CD4-positive, alpha-beta memory T cell (primary cell): ENCODE measurements at places on chromosomes 13 and 19. TPM values are rescaled to one million over a fixed set of nuclear protein-coding genes. Genes with fewer than 3 reads are reported as not detected.

Gene C19orf18
- 0.76 TPM for total RNA-seq

Gene ANKRD27
- 49.6 TPM for total RNA-seq

Gene ZNF317
- 52.4 TPM for total RNA-seq

Gene SULT2B1
- not detected for total RNA-seq

Gene SIAH3
- 1.9 TPM for total RNA-seq

Gene SERTM1
- total RNA-seq: not detected

GRCh38 chr13:20715330-20715712, 11.8 kb downstream of the IL17D start:
- H3K27me3 ChIP-seq: no peaks in the 10 kb centered on the region
- no peak for DNase-seq
- peaks cover 6% of the 10 kb centered on the region for H3K4me1 ChIP-seq
- no peak overlapping the region for H3K27ac ChIP-seq

GRCh38 chr13:27379126-27379525, 45.3 kb upstream of the GTF3A start:
- DNase-seq: no peak
- H3K36me3 ChIP-seq: no peaks in the 10 kb centered on the region
- H3K27me3 ChIP-seq: no peaks in the 10 kb centered on the region
- H3K27ac ChIP-seq: no peak overlapping the region
- no peak overlapping the region for H3K4me3 ChIP-seq

- H3K4me1 ChIP-seq: no peaks in the 10 kb centered on the region
- DNase-seq: no peak
- H3K36me3 ChIP-seq: no peaks in the 10 kb centered on the region
- H3K4me3 ChIP-seq: no peak overlapping the region
- no peaks in the 10 kb centered on the region for H3K27me3 ChIP-seq
These were observed 77.8 kb downstream of the ITGBL1 start for GRCh38 chr13:101530293-101530692.

GRCh38 chr19:7280940-7281666, 13.1 kb downstream of the INSR start:
- H3K36me3 ChIP-seq: no peaks in the 10 kb centered on the region
- no peak overlapping the region for H3K4me3 ChIP-seq
- H3K27ac ChIP-seq: no peak overlapping the region
- no peak for DNase-seq
- H3K27me3 ChIP-seq: no peaks in the 10 kb centered on the region

- no peak for DNase-seq
- H3K36me3 ChIP-seq: no peaks in the 10 kb centered on the region
- H3K27ac ChIP-seq: no peak overlapping the region
- peaks cover 5% of the 10 kb centered on the region for H3K4me1 ChIP-seq
- H3K27me3 ChIP-seq: no peaks in the 10 kb centered on the region
These were observed 96.3 kb upstream of the FNDC3A start for GRCh38 chr13:48879432-48879831.

- H3K4me1 ChIP-seq: no peaks in the 10 kb centered on the region
- H3K4me3 ChIP-seq: no peak overlapping the region
- H3K36me3 ChIP-seq: no peaks in the 10 kb centered on the region
- H3K27ac ChIP-seq: no peak overlapping the region
These were observed 50.8 kb downstream of the EFNB2 start for GRCh38 chr13:106484537-106485193.

GRCh38 chr19:35209646-35210045, 18.9 kb downstream of the FAM187B start:
- H3K27me3 ChIP-seq: no peaks in the 10 kb centered on the region
- H3K4me3 ChIP-seq: no peak overlapping the region
- H3K27ac ChIP-seq: peak overlapping the region; percentile 36

GRCh38 chr13:32234914-32235313, 80.2 kb downstream of the ZAR1L start:
- H3K27ac ChIP-seq: no peak overlapping the region
- no peaks in the 10 kb centered on the region for H3K27me3 ChIP-seq
- no peaks in the 10 kb centered on the region for H3K36me3 ChIP-seq
- peaks cover 3% of the 10 kb centered on the region for H3K4me1 ChIP-seq

DNA sequence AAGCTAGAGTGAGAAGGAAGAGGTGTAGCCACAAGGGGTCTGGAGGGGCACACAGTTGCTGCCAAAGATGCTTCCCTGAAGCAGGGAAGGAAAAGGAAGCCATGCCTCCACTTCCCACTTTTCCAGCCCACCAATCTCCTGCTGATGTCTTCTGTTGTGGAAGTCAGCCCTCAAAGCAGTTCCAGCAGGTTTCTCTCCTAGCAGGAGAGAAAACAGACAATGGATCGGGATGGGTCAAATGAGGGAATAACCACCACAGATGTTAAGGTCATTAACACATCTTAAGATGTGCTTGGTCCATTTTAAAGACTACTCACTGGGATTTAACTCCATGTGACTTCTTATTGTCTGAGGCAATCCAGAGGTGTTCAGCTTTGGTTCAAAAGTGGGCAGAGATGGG, 284.1 kb upstream of the SOX21 start:
- no peaks in the 10 kb centered on the region for H3K4me1 ChIP-seq
- no peaks in the 10 kb centered on the region for H3K36me3 ChIP-seq
- H3K27ac ChIP-seq: no peak overlapping the region
- H3K4me3 ChIP-seq: no peak overlapping the region

DNA sequence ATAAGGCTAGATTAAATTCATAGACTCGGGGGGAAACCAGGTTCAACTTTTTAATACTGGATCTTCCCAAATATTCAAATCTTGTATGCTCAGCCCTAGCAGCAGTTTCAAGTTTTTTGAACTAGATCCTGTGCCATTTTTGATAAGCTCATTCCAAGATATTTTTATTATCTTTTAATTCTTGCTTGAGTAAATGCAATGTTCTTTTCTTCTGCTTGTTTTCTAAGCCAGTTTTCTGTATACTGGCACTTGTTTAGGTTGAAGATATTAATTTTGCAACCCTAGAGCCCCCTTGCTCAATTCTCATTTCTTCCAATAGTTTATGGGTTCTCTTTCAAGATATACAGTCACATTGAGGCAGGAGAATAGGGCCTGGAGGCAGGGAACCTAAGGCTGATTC, 13.1 kb upstream of the PNMA8C start:
- no peak for DNase-seq
- H3K27me3 ChIP-seq: no peaks in the 10 kb centered on the region
- H3K4me1 ChIP-seq: no peaks in the 10 kb centered on the region

- no peaks in the 10 kb centered on the region for H3K36me3 ChIP-seq
- DNase-seq: peak; percentile 47
- H3K27ac ChIP-seq: no peak overlapping the region
- peaks cover 11% of the 10 kb centered on the region for H3K4me1 ChIP-seq
These were observed 68.4 kb downstream of the SPATA13 start for GRCh38 chr13:24228852-24229458.

- no peak overlapping the region for H3K27ac ChIP-seq
- no peaks in the 10 kb centered on the region for H3K27me3 ChIP-seq
- DNase-seq: no peak
- no peaks in the 10 kb centered on the region for H3K36me3 ChIP-seq
- no peak overlapping the region for H3K4me3 ChIP-seq
These were observed 91.1 kb downstream of the SPACA7 start for GRCh38 chr13:112467236-112467635.

DNA sequence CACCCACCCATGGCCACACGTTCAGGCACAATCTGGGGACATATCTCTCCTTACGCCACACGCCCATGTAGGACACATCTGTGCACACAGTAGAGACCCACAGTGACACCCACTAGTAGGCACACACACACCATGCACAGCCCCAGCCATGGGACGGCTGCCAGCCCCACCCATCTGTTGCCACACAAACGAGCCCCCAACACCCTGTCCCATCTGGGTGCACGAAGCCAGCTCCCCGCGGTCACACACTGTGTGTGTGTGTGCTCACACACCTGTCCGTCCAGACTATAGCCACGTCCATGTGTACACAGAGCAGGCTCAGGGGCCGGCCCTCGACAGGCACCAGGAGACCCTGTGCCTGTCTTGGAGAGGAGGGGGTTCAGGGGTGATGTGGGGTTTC, 10.6 kb downstream of the ERFL start:
- no peak overlapping the region for H3K4me3 ChIP-seq
- no peaks in the 10 kb centered on the region for H3K36me3 ChIP-seq
- DNase-seq: no peak
- no peak overlapping the region for H3K27ac ChIP-seq
- peaks cover 30% of the 10 kb centered on the region for H3K4me1 ChIP-seq

DNA sequence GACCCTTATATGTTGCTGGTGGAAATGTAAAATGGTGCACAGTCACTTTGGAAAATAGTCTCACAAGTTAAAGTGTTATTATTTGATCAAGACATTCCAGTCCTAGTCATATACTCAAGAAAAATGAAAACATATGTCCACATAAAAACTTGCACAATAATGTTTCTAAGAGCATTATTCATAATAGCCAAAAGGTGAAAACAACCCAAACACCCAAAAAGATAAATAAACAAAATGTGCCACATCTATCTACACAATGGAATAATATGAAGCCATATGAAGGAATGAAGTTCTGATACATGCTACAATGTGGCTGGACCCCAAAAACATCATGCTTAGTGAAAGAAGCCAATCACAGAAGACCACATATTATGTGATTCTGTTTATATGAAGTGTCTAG, 14.4 kb upstream of the AKAP8 start:
- H3K4me1 ChIP-seq: no peaks in the 10 kb centered on the region
- H3K27me3 ChIP-seq: no peaks in the 10 kb centered on the region
- DNase-seq: no peak
- H3K36me3 ChIP-seq: peaks cover 43% of the 10 kb centered on the region
- no peak overlapping the region for H3K4me3 ChIP-seq

GRCh38 chr13:71209217-71209616, 657.8 kb downstream of the DACH1 start:
- no peaks in the 10 kb centered on the region for H3K36me3 ChIP-seq
- H3K27me3 ChIP-seq: no peaks in the 10 kb centered on the region
- no peak for DNase-seq
- no peak overlapping the region for H3K4me3 ChIP-seq
- H3K4me1 ChIP-seq: no peaks in the 10 kb centered on the region
- no peak overlapping the region for H3K27ac ChIP-seq

- no peaks in the 10 kb centered on the region for H3K36me3 ChIP-seq
- DNase-seq: no peak
- H3K4me1 ChIP-seq: peaks cover 9% of the 10 kb centered on the region
- H3K27me3 ChIP-seq: peaks cover 8% of the 10 kb centered on the region
- no peak overlapping the region for H3K27ac ChIP-seq
These were observed 439 bp downstream of the DZIP1 start for GRCh38 chr13:95643936-95644598.

DNA sequence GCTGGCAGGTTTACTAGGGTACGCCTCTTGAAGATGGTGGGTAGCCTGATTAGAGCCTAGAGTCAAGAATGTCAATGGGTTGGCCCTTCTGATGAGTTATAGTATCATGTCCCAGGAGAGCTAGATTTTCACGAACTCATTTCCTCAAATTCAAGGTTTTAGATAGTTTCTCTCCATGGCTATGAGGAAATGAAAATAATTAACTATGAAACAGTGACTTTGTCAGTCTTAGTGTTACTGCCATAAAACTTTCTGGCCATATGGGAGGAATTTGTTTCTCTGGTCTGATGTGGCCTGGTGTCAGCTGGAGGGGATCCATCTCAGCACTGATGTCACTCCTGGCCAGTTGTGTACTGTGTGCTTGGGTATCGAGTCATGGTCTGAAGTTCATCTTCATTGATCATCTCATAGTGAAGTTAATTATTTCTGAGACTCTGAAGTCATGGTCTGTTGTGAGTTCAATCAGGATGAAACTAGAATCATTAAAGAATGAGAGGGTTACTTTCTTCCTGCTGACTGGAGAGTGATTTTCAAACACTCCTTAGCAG, 49.4 kb upstream of the TNFSF11 start:
- H3K27me3 ChIP-seq: no peaks in the 10 kb centered on the region
- H3K4me1 ChIP-seq: no peaks in the 10 kb centered on the region
- H3K4me3 ChIP-seq: no peak overlapping the region
- no peak overlapping the region for H3K27ac ChIP-seq
- no peak for DNase-seq
- H3K36me3 ChIP-seq: no peaks in the 10 kb centered on the region

GRCh38 chr13:24147570-24147963, 13.0 kb upstream of the SPATA13 start:
- no peaks in the 10 kb centered on the region for H3K4me1 ChIP-seq
- H3K4me3 ChIP-seq: no peak overlapping the region
- DNase-seq: no peak
- no peaks in the 10 kb centered on the region for H3K36me3 ChIP-seq
- H3K27ac ChIP-seq: no peak overlapping the region

GRCh38 chr19:49984491-49984890, 23.5 kb upstream of the SIGLEC11 start:
- H3K36me3 ChIP-seq: peaks cover 35% of the 10 kb centered on the region
- H3K4me3 ChIP-seq: no peak overlapping the region
- H3K27me3 ChIP-seq: no peaks in the 10 kb centered on the region
- no peaks in the 10 kb centered on the region for H3K4me1 ChIP-seq

DNA sequence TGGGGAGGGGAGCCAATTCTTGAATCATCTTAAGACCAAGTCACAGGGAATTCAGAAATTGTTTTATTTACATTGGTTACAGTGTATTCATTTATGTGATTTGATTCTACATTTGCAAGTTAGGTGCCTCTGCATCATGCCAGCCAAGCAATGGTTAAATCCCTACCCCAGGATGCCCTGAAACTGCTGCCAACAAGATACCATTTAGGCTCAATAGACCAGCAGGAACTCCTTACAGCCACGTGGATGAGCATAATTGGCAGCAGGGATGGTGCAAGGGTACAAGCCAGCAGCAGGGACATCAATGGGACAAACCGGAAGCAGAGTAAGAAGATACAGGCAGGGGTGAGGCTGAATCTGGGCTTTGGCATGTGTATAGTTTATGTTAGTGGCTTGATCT, 72.4 kb upstream of the NBEA start:
- no peaks in the 10 kb centered on the region for H3K27me3 ChIP-seq
- H3K27ac ChIP-seq: no peak overlapping the region
- H3K4me3 ChIP-seq: no peak overlapping the region
- no peak for DNase-seq
- H3K4me1 ChIP-seq: no peaks in the 10 kb centered on the region

DNA sequence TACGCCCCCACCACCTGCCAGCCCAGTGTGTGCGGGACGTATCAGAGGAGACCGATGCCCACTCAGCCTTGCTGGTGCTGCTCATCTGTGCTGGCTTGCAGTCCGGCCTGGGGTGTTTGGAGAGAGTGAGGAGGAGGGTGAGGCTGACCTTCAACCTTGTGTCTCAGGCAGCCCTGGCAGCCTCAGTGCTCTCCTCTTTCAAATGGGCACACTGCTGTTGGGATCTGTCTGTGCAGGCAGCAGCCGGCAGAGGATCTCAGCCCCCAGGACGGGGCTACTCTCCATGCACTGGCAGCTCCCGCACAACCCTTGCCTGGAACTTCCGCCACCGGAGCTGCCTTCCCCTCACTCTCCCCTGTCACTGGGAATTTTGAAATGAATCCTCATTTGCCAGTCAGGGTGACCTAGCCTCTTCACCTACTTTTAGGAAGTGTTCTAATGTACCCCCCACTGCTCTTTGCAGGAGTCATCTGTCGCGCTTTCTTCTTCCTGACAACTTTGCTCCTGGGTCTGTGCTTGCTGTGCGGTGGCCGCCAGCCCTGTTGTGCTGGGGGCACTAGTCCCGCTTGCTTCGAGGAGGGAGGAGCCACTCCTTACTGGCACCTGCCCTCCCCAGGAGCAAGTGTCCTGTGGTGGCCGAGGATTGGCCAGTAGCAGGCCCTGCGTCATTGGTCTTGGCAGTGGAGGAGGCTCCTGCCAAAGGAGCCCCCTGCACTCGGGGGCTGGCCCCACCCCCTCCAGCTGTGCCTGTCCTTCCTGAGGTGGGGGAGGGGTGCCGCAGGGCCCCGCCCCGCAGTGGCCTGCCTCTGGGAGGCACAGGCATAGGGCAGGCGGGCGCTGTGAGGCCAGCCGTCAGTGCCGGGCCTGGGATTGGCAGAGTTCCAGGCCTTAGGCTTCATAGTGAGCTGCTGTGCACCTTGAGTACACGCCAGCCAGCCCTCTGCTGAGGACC, 53.4 kb downstream of the TSSK6 start:
- peak overlapping the region; percentile 54 for H3K4me3 ChIP-seq
- H3K4me1 ChIP-seq: peaks cover 80% of the 10 kb centered on the region
- peak overlapping the region; percentile 79 for H3K27ac ChIP-seq

- H3K27ac ChIP-seq: no peak overlapping the region
- H3K4me3 ChIP-seq: no peak overlapping the region
- no peaks in the 10 kb centered on the region for H3K27me3 ChIP-seq
These were observed 61.2 kb upstream of the ARGLU1 start for GRCh38 chr13:106628936-106629659.
